ENCODE measurements at places on chromosomes 13 and 19. TPM values are rescaled to one million over a fixed set of nuclear protein-coding genes. Genes with fewer than 3 reads are reported as not detected.

The PNMA8A gene
- 25.9 TPM for total RNA-seq

The MIR17HG gene
- 15.1 TPM for total RNA-seq

The ENOX1 gene
- total RNA-seq: 3.0 TPM

The LGALS14 gene
- total RNA-seq: 0.71 TPM

The NANOS3 gene
- total RNA-seq: 4.9 TPM

The NLRP11 gene
- not detected for total RNA-seq
